ENCODE measurements at places on chromosomes 1 and 21.

- no peak for DNase-seq
These were observed 10.0 kb upstream of the LRRC8D start for GRCh38 chr1:89810880-89811279.

GRCh38 chr1:205054013-205054412, 11.0 kb downstream of the CNTN2 start:
- DNase-seq = no peak

- no peak for DNase-seq
These were observed 48.2 kb downstream of the RHOU start for GRCh38 chr1:228783418-228784040.

DNA sequence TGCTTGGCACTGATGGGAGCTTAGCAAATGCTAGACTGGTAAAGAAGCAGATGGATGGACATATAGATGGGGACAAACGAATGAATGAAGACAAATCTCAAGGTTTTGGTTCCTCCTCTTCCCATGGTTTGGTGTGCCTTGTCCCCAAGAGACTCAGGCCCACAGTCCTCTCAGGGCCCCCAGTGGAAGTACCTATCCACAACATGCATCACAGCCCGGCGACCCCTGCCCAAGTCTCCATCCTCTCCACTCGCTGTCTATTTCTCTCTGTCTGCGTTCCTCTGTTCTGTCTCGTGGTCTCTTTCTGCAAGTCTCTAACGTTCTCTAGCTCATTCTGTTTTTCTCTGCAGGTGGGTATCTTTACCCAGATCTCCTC, 85.8 kb downstream of the GLIS1 start:
- no peak for DNase-seq

- no peak for DNase-seq
These were observed 24.8 kb upstream of the MYOCOS start for GRCh38 chr1:171597203-171597602.

DNA sequence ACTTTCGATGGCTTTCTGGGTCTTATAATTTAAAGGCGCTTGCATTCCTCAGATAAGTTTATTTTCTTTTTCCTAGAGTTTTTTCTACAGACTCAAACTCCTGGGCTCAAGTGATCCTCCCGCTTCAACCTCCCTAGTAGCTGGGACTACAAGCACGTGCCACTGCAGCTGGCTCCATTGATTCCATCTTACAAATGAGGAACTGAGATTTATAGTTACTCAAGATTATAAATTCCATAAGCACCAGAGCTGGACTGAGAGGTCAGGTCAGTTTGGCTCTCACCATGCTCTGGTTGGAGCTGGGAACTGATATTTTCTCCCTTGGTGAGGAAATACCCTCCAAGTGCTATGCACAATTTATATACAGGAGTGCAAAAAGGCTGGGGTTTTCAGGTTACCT, 13.4 kb upstream of the PRPF38B start:
- no peak for DNase-seq

DNA sequence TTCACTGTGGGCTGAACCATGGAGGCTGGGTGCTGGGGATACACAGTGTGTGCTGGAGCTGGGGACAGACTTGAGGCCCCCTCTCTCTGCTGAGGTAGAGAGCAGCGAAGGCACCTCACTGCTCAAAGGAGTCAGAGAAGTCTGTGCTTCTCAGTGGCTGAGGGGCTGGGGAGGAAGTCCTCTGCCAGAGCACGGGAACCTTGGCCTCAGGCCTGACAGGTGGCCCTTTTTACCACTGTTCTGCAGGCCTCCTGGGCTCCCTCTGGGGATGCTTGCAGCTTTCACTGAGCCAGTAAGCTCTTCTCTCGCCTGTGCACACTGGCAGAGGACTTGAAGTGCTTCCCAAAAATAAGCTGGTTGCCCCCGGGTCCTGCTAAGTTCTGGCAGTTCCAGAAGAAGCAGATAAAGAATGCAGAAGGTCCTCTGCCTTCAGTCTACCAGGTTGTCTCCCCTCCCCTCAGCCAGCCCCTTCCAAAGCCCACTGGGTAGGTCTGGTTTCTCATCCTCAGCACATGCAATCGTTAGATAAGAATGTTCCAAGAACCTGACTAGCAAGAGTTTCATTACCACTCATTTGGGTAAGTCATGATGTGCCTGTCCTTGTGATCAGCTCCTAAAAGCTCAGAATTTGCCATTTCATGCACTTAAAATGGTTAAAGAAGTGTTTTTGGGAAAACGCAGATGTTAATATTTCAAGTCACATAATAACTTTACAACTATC, 53.9 kb downstream of the TENT5C start:
- no peak for DNase-seq

DNA sequence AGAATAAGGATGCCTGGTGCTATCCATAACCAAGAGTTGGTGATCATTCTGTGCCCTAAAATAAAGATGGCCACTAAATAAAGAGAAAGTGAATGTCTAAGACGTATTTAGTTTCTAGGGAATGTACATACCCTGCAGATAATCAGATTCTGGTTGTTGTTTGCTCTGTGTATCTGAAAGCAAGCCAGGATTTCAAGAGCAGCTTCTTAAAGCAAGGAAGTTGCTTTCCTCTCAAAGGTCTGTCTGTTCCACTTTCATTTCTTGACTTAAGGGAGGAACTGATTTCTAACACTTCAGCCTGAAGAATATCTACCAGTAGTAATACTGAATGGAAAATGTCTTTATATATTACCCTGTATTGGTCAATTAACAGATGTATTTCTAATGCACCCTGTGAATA, 88.8 kb downstream of the KIF1B start:
- no peak for DNase-seq

DNA sequence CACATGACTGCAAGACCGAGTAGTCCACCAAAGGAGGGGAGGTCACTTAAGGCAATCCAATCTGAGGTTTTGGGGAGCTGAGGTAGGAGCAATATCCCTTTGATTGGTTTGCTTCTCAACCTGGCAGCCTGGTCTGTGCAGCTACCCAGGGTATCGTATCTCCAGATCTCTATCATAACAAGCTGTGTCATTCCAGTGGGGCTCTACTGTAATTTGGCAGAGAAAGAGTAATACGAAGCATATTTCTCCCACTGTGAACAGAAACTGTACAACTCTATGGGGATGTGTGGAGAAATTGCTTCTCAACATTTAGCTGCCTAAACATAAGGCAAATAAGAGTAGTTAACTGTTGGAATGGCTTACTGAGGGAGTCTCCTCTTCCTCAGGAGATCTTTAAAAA, 20.6 kb downstream of the CD101 start:
- no peak for DNase-seq

DNA sequence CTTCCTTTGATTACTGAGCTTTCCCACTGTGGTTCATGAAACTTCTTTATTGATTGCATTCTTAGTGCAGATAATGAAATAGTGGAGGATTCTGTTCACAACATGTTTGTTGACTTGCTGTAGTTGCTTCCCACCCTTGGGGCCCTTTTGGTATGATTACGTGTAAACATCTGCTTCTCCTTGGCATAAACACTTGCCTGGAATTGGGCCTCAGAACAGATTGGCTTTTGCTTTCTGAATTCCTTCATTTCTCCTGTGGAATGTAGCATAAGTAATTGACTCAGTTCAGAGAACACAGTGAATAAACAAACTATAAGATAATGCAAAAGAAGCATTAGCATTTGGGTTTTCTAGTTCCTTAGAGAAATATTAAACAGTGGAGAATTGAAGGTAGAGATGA, 59.5 kb upstream of the LAMC2 start:
- DNase-seq = no peak

DNA sequence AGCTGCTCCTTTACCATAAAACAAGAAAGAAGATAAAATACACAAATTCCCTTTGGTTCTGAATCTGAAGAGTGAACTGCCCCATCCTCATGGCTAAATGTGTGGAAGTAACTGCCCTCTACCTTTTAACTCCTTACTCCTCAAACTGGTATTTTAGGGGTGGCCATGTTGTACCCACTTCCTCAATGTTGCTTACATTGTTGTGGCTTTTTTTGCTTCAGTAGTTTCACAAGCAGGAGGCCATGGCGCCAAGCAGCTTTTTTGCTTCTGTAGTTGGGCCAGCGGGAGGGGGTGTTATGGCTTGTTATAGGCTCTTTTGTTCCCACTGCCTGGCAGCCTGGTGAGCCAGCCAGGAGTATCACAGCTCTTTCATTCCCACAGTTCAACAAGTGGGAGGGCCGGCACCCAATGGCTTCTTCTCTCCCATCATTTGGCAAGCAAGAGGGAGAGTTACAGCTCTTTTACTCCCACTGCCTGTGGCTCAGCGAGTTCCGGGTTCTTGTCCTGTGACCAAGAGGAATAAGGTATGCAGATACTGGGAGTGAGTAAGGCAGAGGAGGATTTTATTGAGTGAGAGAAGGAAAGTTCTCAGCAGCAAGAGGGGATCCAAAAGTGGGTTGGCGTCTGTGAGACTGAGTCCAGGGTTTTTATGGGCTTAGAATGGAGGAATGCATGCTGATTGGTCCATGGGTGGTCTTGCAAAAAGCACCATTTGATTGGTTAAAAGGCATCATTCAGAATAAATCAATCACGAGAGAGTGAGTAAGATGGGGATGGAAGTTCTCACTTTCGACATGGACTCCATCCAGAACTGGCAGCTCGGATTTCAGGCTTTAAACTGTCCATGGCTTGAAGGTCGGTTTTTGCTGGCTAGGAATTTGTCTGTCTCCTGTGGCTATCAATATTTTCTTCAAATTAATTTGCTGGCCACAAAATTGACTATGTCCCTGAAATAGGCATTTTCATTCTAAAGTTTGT, 429.6 kb downstream of the HLX start:
- DNase-seq = no peak

GRCh38 chr1:244087611-244088010, 36.5 kb downstream of the ZBTB18 start:
- peak; percentile 77 for DNase-seq

DNA sequence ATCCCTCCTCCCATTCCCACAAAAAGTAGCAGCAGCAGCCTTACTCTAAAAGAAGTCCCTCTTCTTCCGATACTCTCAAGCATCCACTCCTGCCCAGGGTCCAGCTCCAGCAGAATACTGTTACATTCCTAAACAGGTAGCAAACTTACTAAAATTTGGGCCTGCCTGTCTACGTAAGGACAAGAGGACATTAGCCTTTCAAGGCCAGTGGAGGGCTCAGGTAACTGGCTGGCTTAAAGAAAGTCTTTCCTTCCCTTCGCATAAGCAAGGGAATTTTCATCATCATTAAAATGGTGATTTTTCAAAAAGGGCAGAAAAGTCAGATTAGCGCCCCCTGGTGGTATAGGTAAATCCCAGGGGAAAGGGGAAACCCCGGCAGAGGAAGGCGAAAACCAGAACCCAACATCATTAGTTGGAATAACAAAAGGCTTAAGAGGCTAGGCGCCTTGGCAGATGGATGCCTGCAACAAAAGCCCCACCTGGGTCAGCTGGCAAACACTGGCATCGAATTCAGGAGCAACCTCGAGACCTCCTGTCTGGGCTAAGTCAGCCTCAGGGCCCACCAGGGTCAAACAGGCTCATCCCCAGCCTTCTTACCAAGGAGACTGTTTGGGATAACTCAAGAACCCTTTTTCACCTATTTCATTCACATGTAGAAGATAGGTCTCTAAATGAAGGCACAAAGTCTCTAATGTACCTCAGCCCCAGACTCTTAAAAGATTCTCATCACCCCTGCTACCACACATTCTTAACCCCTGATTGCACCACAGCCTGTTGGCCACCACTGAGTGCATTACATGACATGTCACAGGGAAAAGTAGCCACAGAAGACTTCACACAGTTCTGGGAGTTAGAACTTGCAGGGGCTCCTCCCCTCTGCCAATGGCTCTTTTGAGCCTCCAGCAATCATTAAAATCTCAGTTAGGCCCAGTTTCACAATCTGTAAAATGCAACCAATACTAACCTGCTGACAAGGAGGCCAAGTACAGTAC, 36.7 kb downstream of the ERI3 start:
- DNase-seq = peak; percentile 14

DNA sequence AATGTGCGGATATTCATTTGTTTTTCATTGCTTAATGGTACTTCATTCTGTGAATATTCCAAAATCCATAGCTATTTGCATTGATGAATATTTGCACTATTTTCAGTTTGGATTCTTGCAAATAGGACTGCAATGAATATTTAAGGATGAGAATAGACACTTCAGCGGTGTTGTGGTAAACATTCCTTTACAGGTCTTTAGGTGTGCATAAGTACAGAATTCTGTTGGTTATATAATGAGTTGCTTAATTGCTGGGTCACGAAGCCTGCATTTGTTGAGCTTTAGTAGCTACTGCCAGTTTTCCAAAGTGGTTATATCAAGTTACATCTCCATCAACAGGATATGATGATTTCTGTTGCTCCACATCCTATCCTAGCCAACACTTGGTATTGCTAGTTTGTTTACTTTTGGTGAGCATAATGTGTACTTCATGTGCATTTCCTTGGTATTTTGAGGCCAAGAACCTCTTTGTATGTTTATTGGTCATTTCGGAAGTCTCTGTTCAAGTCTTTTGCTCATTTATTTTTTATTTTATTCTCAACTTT, 64.2 kb upstream of the CYYR1 start:
- DNase-seq = no peak

DNA sequence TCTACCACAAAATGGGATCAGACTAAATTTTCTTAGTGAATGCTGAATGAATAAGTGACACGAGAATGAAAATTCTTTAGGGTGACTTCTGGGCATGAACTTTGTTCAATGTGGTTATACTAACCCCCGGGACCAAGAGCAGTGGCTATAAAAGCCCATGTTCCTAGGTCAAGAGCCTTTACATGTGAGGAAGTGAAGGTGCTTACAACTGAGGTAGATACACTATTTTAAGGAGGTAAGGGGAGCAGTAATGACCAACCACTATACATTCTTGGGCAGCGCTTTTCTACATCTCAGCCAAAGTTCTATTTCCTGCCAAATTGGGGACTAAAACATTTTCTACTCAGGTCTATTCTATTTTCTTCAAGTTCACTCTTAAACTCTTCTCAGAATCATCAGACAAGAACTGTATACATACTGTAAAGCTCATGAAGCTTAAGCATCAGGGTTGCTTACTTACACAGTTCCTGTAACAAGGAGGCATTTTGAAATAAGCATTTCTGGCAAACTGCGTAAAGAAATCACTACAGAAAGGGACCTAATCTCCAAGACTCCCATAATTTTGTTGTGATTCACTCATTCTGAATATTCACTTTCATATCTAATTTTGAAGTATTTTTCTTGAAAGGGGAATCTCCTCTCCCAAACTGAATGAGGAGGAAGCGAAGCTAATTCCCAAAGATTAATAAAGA, 8.5 kb upstream of the ARHGAP29 start:
- no peak for DNase-seq

DNA sequence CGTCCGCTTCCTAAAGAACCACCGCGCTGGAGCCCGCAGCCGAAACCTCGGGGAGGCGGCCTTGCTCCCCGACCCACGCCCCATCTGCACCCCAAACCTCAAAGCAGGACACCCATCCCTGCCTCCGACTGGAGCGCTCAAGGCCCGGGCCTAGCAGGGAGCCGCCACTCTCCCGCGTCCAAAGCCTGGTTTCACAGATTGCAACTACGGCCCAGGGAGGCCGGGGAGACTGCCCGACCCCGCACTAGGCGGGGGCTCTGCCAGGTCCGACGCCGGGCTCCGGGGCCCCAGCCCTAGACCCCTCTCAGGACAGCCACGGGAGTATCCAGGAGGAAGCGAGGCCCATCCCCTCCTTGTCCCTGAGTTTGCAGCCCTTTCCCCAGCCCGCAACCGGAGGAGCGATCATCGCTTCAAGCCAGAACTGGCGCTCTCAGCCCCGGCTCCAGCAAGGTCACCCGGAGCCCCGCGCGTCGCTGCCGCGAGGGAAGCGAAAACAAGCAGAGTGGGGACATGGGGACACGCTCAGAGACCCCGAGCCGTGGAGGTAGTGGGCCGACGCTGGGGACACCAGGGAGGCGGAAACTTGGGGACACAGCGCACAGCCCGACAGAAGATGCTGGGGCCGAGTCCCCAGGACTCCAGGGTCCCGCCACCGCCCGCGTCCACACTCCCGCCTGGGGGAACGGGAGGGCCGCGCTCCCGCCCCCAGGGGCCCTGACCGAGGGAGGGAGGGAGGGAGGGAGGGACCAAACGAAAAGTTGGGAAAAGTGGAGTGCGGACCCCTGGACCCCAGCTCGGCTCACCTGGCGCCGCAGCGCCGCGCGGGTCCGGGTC, 433 bp downstream of the TMEM200B start:
- no peak for DNase-seq
